ENCODE measurements at places on chromosomes 2 and 18.

DNA sequence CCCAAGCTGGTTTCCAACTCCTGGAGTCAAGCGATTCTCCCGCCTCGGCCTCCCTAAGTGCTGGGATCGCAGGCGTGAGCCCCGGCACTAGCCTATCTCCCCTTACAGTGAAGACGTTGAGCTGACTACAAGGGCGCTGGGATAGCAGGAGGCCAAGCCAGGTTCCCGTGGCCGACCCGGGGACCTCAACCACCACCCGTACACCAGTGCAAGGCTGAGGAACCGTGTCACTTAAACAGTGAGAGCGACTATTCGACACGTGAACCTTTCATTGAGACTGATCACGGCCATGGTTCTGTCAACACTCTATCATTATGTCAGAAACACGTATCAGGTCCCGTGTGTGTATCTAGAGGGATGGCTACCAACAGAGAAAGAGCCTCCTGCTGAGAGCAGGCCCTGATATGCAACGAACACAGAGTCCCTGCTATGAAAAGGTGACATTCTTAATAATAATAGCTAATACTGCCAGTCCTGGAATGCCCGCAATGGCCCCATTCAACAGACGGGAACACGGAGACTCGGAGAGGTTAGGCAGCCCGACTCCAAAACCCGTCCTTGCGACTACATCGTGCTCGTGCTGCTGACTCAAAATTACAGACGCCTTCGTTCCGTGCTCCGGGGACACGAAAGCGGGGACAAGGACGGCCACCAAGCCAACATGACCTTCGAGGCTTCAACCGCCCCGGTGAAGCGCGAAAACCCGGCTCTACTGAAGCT lies 833 bp downstream of the AFG3L2 start:
- DNase-seq, result no peak

- DNase-seq, result no peak
Measured at GRCh38 chr2:15642815-15643500, 51.3 kb downstream of the DDX1 start.

DNA sequence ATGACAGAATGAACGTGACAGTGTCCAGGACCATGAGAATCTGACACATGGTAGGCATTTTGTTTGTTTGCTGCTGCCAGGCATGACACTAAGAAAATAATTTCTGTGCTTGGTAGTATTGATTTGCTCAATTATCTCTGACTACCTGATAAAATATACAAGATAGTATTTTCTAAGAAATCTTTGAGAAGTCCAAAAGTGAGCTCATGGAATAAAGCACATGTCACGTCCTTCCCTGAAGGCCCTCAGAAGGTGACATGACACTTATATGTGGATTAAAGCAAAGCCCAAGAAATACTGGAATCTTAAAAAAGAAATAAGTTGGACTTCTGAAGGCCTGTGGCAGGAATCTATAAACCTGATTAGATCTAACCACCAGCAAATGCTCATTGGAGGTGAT lies 3.8 kb upstream of the TTN start:
- DNase-seq, result no peak

DNA sequence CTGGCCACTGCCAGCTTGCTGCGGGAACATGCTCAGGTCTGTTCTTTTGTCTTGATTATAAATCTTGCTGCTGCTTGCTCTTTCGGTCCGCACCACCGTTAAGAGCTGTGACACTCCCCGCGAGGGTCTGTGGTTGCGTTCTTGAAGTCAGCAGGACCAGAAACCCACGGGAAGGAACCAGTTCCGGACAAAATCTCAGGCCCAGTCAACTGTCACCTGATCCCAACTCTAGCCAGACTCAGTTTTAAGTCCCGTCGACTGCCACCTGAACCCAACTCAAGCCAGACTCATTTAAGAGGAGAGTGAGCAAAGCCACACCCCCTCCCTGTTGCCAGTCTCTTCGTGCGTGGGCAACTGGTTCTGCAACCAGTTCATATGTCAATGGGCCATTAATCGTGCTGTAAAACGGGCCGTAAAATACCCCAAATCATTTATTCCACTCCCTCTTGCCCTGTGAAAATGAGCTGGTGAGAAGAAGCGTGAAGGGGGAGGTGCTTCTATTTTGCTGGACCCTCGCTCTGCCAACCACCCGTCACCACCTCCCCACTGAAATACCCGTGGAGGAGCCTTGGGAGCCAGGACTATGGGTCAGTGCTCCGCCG lies 224.3 kb downstream of the NDUFA10 start:
- no peak for DNase-seq

GRCh38 chr2:178428396-178428806 lies 22.6 kb downstream of the PRKRA start:
- DNase-seq, result no peak

DNA sequence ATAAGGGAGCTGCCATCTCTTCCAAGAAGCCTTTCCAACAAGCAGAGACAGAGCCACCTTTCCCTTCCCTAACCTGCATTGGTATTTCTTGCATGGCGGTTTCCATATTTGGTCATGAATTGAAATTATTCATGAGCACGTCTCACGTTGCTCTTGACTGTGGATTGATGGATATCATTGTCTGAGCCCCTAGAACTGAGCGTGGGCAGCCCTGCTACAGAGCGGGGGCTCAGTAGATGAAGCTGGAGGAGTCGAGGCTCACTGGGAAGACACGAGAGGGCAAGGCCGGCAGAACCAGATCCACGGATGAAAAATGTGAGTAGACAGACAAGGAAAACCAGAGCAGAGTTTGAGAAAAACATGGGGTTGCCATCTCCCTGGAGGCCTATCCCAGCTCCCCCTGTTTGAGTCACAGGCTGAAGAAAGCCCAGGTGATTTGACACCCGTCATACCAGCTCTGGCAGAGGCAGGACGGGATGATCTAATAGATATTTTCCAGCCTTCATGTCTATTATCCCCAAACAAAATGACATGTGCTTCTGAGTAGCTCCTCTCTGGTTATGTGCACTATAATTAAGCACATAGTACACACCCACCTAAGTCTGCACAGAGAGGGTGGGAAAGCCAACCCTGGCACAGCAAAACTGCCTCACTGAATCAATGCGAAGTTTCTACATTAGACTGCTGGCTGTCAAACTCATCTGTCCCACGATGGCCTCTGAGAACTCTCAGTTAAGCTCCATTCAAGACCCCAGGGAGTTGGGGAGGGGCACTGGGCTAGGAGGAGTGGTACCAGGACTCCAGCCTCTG lies 363.5 kb upstream of the KLHL29 start:
- DNase-seq, result no peak

- DNase-seq, result no peak
Measured at GRCh38 chr2:134305109-134305491, 51.2 kb downstream of the MGAT5 start.

GRCh38 chr2:118832791-118833715 lies 14.4 kb downstream of the EN1 start:
- no peak for DNase-seq

DNA sequence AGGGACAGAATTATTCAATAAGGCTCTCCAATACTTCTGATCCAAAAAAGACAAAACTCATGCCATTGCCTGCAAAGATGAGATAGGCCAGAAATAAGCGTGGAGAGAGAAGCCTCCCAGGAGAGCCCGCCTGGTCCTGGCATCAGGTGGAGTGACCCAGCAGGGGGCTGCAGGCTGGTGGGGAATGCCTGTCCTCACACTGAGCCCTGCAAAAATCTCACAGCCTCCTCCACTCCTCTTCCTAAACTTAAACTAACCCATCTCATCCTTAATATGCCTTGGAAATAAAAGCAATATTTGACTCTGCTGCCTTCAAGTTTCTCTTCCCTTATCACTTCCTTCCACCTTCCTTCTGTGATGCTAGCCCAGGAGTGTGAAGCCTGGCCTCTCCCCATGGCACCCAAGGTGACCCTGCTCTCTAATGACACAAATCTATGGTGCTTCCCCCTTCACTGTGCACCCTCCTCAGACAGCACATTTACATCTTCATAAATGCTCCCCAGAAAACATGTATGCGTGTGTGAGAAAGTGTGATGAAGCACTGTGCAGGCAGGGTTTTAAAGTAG lies 218.4 kb downstream of the ANAPC1 start:
- no peak for DNase-seq

DNA sequence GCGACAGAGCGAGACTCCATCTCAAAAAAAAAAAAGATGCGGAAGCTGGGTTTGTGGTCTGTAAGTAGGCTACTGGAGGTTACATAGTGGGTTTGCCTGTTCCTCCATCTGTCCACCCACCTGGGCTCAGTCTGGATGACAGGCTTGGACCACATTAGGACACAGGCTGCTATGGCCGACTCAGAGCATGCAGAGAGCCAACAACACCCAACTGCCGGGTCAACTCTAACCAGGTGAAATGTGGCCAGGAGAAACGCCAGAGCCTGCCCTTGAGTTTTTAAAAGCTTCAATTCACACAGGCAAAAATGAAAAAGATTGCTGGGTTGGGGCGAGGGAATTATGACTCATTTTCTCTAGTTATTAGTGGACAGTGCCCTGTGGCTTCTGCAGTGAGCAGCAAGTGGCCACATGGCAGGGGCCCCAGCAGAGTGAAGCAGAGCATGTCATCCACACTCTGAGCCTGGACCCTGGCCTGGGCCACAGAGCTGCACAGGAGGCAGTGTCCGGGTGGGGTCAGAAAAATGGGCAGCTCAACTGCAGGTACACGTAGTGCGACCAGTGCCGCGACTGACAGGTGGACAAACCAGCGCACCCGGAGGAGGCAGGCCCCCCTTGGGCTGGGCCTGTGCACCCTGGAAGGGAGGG lies 67.4 kb downstream of the BIN1 start:
- DNase-seq, result no peak

DNA sequence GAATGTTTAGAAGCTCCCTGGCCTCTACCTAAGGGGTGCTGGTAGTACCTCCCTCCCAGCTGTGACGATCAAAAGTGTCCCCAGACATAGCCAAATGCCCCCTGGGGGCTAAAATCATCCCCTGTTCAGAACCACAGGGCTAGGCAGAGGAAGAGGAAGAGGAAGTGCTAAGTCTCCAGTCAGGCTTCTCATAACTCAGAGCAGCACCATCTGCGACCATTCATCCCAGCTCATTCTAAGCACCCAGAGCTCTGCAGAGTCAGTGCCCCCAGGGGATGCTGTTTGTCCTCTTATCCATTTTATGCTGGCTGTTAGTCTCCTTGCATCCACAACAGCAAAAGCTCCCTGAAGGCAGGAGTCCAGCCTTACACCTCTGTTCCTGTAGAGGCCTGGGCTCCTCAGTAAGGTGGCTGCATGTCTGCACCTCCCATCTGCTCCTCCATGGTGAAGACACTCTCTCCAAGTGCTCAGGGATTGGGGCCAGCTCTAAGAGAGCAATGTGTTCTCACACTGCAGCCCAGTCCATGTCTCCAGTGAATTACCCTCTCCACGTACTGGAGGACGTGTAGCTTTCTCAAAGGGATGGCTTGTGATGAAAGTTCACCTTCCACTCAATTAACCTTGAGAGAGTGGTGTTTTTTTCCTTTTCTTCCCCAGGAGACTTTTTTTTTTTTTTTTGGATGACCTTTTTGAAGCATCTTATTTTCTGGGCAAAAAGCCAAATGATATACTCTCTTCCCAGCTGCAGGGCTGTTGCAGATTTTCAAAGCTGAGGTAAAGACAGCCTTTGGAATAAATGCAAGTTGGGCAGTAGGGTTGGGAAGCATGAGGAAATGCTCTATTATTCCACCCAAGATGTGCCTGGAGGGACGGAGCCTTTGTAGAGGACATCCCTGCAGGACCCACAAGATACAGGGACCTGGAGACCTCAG lies 158.9 kb upstream of the SLC14A2 start:
- DNase-seq, result no peak

- DNase-seq, result no peak
Measured at GRCh38 chr2:146817613-146818012, 1027.2 kb upstream of the ACVR2A start.

GRCh38 chr2:199279146-199279545 lies 178.6 kb downstream of the SATB2 start:
- no peak for DNase-seq

GRCh38 chr2:230335461-230335863 lies 8.5 kb downstream of the SP140L start:
- no peak for DNase-seq

- no peak for DNase-seq
Measured at GRCh38 chr18:59065684-59066083, 74.0 kb upstream of the SEC11C start.

- DNase-seq, result no peak
Measured at GRCh38 chr18:59182673-59183072, 37.3 kb upstream of the GRP start.

DNA sequence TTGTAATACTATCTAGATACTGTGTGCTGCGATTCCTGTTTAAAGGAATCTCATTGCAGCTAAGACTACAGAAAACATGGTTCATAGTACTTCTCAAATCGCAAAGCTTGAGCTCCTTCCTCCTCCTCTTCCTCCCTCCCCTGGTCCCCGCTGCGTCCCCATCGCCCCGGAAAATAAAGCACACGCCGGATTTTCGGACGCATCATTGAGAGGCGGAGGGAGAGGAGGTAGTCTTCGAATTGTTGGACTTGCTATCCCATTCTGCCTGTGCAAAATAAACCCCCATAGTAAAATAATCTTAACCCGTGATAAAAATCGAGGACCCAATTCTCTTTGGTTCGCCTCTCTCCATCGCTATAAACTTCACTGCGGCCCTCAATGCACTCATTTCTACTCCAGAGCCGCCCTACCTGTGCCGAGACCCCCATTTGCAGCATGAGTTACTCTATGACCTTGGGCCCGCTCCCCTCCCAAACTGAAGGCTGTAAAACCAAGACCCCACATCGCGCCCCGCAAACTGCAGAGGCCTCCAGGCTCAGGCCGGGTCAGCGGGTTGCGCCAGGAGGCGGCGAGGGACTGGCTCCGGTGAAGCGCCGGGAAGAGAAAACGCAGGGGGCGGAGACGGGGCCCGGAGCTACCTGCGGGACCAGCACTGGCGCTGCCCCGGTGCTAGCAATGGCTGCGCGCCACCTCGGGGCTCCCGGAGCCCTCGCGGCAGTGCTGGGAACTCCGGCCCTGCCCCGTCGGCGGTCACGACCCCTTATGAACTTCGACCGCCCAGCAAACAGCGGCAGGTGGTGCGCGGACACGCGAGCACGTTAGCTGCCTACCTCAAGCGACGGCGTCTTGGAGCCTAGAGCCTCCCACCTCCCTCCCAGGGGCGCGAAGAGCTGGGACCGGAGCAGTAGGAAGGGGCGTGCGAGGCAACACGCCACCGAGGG lies 649 bp downstream of the ESCO1 start:
- DNase-seq, result peak; percentile 62

- no peak for DNase-seq
Measured at GRCh38 chr2:226831266-226831665, 4.6 kb upstream of the RHBDD1 start.

DNA sequence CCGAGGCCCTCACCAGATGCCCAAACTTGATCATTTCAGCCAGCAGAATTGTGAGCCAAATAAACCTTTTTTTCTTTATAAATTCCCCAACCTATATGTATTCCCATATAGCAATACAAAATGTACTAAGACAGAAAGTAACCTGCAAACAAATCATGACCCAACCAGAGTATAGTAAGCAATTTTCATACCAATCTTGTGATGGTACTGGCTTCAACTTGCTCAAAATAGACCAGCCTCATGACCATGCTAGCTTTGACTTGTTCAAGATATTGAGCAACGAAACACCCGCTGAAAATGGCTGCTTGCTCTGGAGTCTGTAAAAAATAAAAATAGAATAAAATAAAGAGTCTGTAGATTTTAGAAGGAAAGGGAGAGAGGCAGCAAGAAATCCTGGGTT lies 97.6 kb downstream of the C1D start:
- no peak for DNase-seq
